ENCODE measurements at places on chromosomes 12 and 14. TPM values are rescaled to one million over a fixed set of nuclear protein-coding genes. Genes with fewer than 3 reads are reported as not detected.

GRCh38 chr12:112598626-112599025, 179.9 kb downstream of the PTPN11 start:
- DNase-seq = no peak

DNA sequence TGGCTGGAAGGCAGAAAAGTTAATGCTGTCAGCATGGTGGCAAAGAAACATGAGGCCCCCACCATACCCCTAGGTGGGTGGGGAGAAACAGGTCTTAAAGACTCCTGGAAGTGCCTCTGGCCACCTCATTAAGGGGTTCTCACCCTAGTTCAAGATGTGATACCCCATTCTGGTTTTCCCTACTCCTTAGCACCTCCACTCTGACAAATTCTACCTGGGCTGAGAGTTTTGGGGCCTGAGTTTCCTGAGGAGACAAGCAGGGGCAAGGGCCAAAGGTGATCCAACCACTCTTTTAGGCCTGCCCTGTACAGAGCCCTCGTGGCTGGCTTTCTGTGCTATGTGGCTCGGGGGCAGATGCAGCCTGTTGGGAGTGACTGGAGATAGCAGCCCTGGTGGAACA, 7.9 kb upstream of the AVIL start:
- DNase-seq = no peak

GRCh38 chr12:57614948-57615500, 3.8 kb downstream of the ARHGEF25 start:
- DNase-seq = no peak

DNA sequence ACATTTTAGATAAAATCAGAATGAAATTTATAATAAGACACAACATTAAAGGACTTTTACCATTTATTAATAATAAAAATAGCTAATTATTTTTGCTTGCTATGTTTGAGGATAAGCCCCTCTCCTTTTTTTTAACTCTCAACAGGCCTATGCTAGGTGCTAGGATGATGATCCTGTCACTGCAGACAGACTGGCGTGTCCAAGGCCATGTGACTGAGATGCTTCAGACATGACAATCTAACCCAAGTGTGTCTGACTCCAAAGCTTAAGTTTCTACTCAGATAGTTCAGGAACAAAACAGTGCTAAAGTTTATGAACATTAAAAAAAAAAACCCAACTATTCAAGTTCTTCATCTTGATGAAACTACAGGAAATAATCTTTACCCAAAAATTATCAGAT, 29.8 kb downstream of the PPP1R13B start:
- DNase-seq = no peak

DNA sequence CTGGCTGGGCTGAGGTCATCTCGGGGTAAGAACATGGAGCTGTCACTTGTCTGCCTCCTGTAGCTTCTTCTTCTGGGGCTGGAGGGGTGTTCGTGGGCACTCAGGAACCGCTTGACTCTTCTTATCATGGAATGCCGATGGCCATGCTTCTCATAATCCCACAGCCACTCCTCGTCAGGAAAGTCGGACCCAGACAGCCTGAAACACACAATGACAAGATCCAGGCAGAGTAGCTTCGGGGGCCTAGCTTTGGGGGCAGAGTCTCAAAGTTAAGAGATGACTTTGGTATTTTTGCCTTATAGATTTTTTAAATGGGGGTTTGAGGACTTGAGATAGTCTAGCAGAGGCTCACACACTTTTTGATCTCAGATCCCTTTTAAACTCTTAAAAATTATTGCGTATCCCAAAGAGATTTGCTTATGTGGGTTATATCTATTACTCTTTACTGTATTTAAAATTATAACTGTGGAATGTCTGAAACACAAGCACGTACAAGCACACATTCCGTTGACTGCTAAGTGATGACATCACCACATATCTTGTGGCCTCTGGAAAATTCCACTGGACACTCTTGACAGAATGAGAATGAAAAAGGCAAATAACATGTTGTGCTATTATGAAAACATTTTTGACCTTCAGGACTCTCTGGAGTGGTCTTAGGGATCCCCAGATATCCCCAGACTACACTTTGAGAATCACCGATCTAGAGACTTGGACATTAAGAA, 43.3 kb downstream of the BEST3 start:
- DNase-seq = no peak

DNA sequence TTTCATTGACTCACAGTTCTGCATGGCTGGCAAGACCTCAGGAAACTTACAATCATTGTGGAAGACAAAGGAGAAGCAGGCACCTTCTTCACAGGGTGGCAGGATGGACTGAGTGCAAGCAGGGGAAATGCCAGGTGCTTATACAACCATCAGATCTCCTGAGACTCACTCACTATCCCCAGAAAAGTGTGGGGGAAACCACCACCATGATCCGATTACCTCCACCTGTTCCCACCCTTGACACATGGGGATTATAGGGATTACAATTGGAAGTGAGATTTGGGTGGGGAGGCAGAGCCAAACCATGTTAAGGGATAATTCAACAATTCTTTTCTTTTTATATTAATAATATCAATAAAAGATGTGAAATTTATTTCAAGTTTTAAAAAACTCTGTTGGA, 34.1 kb downstream of the CNTN1 start:
- DNase-seq = no peak

- DNase-seq = no peak
Observed at GRCh38 chr14:52333823-52334657, 19.9 kb downstream of the PTGER2 start.

- DNase-seq = no peak
Observed at GRCh38 chr14:31405599-31406232, 14.6 kb downstream of the HEATR5A start.

- DNase-seq = no peak
Observed at GRCh38 chr12:203462-204260, 10.3 kb downstream of the SLC6A12 start.

DNA sequence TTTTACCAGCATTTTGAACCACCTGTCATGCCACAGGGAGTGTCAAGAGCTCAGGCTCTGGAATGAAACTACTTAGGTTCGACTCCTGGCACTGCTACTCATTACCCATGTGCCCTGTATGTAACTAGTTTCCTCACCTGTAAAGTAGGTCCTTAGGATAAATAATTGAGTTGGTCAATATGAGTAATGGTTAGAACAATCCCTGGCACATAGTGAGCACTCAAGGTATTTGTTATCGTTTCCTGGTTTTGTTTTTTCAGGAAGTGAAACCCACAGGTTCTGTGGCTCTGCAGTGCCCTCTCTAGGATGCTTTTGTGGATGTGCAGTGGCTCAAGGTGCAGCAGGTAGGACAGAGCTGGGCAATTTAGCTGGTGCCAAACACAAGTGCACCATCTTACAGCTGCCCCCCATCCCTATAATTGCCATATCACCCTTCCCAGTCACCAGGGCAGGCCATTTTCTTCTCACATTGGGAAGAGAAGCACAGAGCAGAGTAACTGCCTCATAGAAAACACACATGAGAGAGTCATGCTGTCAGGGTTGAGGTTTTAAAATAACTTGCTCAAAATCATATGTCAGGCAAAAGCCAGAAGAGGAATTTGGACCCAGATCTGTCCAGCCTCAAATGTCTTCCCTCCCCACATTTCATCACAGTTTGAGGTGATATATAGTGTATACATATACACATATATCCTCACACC, 297.5 kb downstream of the RPAP3 start:
- DNase-seq = no peak

Gene OR6C2
- not detected for total RNA-seq

Gene NCAPD2
- total RNA-seq = 25.9 TPM

Gene TAS2R14
- 0.88 TPM for total RNA-seq

Gene NPFF
- not detected for total RNA-seq

Gene TSPAN8
- total RNA-seq = 5.9 TPM

Measured in lower leg skin (tissue), 4 donors.